Activated naive CD4-positive, alpha-beta T cell (primary cell): ENCODE measurements at places on chromosomes 4 and X.

DNA sequence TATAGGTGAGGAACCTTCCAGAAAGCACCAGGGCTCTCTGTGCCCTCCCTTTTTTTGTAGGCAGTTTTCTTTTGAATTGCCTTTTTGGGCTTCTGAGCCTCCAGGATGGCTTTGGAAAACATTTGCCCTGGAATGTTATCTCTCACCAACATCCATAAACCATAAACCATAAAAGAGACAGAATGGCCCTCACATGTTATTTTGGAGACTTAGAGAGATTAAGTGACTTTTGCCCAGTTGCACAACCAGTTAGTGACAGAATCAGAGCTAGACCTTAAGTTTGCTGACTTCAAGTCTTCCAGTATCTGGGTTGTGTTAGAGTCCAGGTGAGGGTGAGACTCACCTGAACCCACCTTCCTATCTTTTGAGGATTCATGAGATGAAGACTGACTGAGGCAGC is 153.0 kb upstream of the STX18 start:
- no peak for DNase-seq

- no peak for DNase-seq
Observed at GRCh38 chr4:18033111-18034085, 11.8 kb upstream of the LCORL start.

DNA sequence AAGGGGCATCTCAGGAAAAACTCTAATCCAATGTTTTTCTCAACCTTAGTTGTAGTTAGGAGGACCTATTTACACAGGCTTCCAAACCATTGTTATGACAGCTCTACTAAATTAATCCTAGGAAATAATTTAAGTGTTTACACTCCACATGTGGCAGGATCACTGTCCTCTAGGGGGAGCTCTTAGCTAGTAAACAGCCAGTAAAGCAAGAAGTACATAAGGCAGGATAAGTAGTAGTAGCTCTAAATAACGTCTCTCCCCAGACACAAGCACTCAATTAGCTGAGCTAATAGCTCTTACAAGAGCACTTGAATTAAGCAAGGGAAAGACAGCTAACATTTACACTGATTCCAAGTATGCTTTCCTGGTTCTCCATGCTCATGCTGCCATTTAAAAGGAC is 37.3 kb downstream of the NUDT11 start:
- DNase-seq = no peak

DNA sequence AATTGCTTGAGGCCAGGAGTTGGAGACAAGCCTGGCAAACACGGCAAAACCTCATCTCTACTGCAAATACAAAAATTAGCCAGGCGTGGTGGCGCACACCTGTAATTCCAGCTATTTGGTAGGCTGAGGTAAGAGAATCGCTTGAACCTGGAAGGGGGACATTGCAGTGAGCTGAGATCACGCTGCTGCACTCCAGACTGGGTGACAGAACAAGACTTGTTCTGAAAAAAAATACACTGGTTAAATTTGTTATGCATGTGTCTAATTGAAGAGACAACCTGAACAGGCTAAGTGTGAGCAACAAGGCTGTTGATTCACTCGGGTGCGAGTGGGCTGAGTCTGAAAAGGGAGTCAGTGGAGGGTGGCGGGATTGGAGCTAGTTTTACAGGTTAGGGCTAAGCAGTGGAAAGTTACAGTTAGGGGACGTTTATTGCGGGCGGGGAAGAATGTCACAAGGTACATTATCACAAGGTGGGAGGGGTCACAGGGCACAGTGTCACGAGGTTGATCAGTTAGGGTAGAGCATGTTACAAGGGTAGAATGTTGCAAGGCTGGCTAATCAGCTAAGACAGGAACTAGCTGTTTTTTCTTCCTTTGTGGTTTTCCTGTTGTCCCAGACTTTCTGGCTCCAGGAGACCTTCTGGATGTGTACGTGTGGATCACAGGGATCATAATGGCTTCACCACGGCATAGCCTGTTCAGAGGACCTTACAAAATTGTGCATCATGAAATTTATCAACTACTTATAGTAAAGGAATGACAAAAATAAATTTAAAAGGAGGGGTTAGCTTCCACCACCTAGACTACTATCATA is 115.8 kb downstream of the NAA11 start:
- DNase-seq = no peak

DNA sequence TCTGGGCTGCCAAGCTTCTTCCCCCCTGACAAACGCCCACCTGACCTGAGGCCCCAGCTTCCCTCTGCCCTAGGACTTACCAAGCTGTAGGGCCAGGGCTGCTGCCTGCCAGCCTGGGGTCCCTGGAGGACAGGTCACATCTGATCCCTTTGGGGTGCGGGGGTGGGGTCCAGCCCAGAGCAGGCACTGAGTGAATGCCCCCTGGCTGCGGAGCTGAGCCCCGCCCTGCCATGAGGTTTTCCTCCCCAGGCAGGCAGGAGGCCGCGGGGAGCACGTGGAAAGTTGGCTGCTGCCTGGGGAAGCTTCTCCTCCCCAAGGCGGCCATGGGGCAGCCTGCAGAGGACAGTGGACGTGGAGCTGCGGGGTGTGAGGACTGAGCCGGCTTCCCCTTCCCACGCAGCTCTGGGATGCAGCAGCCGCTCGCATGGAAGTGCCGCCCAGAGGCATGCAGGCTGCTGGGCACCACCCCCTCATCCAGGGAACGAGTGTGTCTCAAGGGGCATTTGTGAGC is 37.0 kb downstream of the HTRA3 start:
- DNase-seq = no peak

DNA sequence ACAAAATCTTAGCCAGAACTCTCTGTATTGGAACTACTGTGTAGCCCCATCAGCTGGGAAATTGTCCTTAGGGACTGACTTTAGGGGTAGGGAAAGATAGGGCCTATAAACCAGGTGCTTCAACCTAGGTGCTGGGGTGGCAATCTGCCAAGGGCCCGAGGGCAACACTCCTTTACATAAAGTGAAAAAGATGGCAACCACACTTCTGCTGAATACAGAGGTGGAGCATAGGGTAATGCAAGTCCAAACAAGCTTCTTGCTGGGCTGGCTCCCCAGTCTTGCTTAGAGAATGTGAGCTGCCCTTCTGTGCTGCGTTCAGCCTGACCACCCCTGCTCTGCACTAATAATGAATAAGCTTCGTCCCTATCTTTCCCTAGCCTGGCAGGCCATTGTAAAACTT is 9.8 kb downstream of the ZBTB33 start:
- DNase-seq = no peak

DNA sequence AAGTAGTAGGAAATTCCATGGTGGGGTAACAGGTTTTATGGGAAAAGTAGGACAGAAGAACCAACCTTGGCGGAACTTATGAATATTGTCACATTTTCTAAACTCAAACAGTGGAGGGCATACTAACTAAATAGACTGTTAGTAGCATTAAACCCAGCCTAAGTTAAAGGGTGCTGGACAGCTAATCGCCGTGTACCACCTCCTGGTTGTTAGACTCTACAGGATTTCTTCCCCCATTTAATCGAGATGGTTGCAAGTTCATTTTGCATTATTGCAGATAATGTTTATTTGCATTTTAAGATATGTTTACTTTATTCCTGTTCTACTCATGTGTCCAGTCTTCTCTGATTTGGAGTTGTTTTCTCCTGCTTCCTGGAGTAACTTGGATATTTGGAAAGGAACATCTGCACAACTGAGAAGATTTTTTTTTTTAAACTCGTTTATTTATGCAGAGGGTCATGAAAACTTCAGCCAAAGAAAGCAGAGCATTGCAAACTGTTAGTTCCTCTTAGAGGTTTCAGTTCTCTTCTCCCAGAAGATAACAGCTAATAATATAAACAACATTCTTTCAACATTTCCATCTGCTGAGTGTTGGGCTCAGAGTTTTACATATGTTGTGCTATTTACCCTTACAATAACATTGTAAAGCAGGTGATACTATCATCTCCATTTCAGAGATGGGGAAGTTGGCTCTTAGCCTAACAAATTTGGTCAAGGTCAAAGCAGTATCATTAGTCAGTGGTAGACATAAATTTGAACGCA is 51.5 kb upstream of the TBC1D9 start:
- no peak for DNase-seq

DNA sequence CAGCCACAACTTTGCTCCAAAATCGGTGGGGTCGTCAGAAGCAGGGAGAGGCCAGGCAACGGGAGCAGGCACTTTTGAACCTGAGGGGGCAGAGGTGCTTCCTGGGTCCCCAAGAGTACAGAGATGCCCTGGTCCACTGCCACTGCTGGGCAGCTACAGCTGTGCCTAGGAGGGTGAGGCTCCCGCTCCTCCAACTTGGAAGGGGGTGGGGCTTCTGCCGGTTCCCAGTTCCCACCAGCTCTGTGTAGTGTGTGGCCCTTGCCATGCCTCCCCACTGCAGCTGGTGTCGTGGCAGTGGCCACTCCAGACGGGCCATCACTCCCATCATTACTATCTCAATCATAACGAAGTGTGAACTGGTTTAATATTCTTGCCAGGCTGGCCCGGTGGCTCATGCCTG is 1496.3 kb downstream of the PCDH7 start:
- DNase-seq = no peak

DNA sequence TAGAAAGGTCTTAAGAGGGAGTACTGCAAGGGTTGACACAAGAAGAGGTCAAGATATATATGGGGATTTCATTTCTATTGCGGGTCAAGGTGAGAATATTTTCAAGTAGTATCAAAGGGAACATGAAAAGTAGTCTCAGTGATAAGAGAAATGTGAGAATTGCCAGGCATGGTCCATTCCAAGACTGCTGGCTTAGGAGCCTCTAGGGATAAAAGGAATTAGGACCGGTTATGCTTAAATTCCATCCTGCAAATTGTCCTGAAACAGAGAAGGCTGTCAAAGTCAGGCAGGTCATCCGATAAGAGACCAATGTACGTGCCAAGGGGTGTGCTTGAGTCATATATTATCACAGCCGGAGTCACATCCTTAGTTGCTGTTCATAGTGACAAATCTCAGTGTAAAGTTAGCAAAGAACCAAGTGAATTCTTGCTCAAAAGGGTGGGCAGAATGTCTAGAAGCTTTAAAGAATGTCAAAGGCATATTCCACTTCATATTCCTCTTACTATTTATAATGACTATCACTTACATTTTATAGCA is 133.6 kb downstream of the CBLL2 start:
- no peak for DNase-seq

DNA sequence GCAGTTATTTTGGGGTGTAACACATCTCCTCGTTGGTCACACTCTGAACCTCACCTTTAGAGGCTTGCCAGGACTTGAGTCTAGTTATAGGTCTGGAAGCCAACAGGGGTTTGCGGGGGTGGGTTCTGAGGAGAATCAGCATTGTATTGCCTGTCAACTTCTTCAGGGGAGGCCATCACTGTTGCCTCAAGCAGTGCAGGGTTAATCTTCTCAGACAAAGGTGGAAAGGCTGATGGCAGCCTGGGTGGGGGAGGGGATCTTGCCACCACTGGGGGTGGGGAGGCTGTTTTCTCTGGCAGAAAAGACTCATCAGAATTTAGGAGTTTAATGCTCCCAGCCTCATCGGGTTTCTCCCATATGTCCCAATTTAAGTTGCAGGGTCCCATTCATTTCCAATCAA is 387.8 kb downstream of the PRR32 start:
- no peak for DNase-seq

DNA sequence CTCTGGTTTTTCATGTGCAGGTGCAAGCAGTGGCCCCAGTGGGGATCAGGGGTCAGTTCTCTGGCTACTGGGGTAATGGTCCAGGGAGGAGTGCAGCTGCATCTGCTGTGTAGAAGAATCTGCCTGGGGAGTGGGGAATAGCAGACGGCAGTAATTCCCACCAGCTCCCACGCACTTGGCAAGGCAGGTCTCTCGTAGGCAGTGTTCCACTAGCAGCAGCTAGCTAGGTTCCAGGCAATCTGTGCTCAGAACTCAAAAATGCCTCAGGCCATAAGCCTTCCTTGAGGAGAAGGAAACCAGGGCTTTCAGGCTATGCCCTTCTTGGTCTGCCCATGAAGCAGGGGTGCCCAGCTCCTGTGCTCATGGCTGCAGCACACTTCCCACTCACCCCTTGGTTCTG is 38.8 kb downstream of the DCLK2 start:
- no peak for DNase-seq

- DNase-seq = no peak
Observed at GRCh38 chr4:158169506-158169905, 3.3 kb downstream of the GASK1B start.

- DNase-seq = no peak
Observed at GRCh38 chrX:79231662-79232061, 87.2 kb downstream of the GPR174 start.

- no peak for DNase-seq
Observed at GRCh38 chr4:113790478-113790877, 28.9 kb upstream of the CAMK2D start.

- no peak for DNase-seq
Observed at GRCh38 chr4:77395481-77395880, 210.1 kb upstream of the CXCL13 start.

DNA sequence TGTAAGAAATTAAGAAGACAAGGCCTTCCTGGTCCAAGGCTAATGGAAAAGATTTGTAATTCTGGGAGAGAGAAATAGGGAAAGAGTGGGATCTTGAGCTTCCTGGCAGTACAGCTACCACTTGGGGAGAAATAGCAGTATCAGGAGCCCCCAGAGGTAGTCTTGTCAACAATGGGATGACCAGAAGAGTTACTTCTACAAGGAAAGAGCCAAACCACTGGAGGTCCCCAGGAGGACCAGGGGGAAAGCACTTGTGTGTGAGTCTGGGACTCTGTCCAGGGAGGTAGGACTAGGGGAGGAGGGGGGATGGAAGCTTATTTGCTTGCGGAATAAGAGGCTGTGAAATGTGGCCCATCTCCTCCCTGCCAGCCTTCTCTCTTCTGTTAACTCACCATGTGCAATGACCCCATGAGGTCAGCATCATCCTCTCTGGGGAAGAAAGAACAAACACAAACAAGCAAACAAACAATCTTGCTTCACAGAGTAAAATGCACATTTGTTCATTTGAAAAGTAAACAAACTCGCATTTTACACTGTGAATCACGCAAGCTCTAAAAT is 160.1 kb downstream of the STK32B start:
- no peak for DNase-seq

GRCh38 chr4:173486714-173487392 is 43.2 kb downstream of the HAND2 start:
- DNase-seq = no peak

GRCh38 chrX:96436105-96436504 is 248.5 kb upstream of the DIAPH2 start:
- DNase-seq = no peak

DNA sequence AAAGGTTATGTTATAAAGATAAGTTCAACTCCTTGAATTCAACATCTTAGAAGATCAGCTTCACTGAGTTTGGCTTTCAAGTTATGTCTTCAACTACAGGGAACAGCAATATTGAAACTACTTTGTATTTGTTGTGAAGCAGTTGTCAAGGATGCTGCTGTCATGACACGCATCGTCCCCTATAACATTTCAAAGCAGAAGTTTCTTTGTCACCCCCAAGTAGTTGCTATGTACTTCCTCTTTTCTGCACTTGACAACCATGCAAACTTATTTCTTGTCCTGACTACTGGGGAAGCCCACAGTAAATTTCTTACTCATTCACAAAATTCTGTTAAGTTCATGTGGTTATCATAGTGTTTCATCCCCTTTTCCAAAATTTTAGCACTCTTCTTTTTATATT is 14.3 kb downstream of the ANTXR2 start:
- DNase-seq = no peak

GRCh38 chr4:52968691-52969090 is 106.6 kb downstream of the RASL11B start:
- DNase-seq = no peak

GRCh38 chrX:54357414-54358377 is at the start of gene WNK3:
WNK3 (minus strand) TSS chrX:54358046.
- no peak for DNase-seq

- DNase-seq = no peak
Observed at GRCh38 chr4:70877556-70877955, 24.6 kb upstream of the MOB1B start.

GRCh38 chr4:86497980-86498862 is 95.9 kb upstream of the PTPN13 start:
- no peak for DNase-seq

- DNase-seq = no peak
Observed at GRCh38 chrX:147962476-147962875, 18.7 kb upstream of the FMR1NB start.
